HepG2 (cell line): ENCODE measurements at places on chromosomes 13 and 19. TPM values are rescaled to one million over a fixed set of nuclear protein-coding genes. Genes with fewer than 3 reads are reported as not detected.

The BEST2 gene
- total RNA-seq = not detected in 2 replicates

The DPF1 gene
- 1.7 and 3.2 TPM in 2 replicates for total RNA-seq

The AZU1 gene
- not detected in 2 replicates for total RNA-seq

The KDELR1 gene
- total RNA-seq = 70.8 and 134 TPM in 2 replicates

The ELSPBP1 gene
- not detected in 2 replicates for total RNA-seq

The ZAR1L gene
- total RNA-seq = 0.09 TPM in 1 of 2 replicates, not detected in the other

The FAM83E gene
- 0.60 TPM in 1 of 2 replicates, not detected in the other for total RNA-seq

The C19orf47 gene
- total RNA-seq = 6.8 and 8.1 TPM in 2 replicates

The COL5A3 gene
- total RNA-seq = 0.02 TPM in 1 of 2 replicates, not detected in the other

The ZNF492 gene
- not detected in 2 replicates for total RNA-seq

DNA sequence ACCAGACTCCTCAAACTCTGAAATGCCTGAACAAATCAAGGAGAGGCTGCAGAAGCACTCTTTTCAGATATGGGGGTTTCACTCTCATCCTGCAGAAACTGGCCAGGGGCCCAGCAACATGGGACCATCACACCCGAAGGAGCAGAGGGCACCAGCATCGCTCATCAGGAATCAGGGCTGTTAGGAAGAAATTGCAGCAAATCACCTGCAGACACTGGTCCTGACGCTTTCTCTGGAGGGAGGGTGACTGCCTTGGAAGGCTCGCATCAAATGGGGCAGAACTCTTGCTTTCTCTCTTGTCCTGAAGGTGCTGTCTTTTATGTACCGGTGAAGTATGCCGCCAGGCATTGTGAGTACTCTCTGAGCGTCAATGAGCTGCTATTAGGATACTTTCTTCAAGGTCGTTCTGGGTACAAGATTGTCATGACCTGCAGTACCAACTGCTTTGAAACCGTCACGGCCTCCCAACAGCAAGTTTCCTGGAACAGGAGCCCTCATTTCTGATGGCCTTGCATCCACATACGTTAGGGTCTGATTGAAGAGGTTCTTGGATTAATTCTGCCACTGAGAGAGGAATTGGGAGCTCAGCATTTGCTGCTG is 155.7 kb upstream of the SOX1 start:
- DNase-seq = no peak

GRCh38 chr13:101626925-101627555 is 174.6 kb downstream of the ITGBL1 start:
- DNase-seq = no peak

DNA sequence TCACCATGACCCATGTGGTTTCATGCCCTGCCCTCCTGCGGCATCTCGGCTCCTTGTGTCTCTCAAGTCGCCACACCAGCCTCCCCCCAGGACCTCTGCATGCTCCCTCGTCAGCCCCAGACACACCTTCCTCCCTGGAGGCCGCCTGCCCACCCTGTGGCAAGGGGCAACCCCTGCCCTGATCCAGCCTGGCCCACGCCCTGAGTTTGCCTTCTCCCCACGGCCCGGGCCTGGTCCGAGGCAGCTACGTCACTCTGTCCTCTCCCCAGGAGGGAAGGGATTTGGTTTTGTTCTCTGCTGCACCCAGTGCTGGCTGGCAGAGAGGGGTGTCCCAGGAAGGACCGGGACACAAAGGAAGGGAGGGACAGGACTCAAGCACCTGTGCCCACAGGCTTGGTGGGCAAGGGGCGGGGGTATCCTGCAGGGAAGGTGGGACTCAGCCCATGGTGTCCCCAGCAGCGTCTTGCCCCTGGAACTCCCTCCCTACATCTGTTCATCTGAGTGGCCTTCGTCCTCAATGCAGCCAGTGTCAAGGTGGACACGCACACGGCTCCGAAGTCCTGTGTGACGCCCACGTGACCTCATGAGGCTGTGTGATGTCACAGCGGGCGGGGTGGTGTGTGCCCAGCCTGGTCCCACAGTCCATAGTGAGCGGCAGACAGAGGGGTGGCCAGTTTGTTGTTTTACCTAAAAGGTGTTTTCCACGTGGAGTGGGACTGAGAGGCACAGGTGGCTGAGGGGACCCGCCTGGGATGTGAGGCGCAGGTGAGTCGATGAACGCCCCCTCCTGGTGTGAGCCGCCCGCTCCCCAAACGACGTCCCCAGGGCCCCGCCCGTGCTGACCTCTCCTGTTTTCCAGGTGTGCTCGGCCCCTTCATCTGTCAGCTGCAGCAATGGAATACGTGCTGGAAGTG is at the start of gene TEX29:
TEX29 (plus strand) TSS at position 645 of the 914 bp plus-strand sequence; CDS start at position 894, 249 bp downstream.
- DNase-seq = no peak

- DNase-seq = no peak
Measured at GRCh38 chr13:98875146-98875729, 102.6 kb downstream of the DOCK9 start.

- no peak for DNase-seq
Measured at GRCh38 chr13:75461314-75461713, 20.7 kb downstream of the TBC1D4 start.

DNA sequence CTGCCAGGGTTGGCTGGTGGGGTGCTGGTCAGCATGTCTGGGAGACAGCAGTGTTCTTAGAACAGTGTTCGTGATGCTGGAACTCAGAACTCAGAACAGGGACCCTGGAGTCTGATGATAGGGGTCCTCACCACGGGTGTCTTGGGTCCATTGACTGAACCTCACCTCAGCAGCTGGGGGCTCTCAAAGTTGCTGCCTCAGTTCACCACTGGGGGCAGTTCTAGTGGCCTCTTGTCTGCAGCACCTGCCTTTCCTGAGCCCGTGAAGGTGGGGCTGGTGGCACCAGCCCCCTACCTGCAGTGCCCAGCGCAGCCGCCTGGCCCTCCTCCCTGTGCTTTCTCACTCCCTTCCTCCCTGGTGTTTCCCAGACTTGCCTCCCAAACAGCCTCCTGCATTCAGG is 28.5 kb downstream of the SAFB start:
- DNase-seq = no peak

- no peak for DNase-seq
Measured at GRCh38 chr13:110856942-110857835, 57.7 kb downstream of the ANKRD10 start.

GRCh38 chr19:41910240-41910991 is 17.8 kb downstream of the ERFL start:
- DNase-seq = no peak

DNA sequence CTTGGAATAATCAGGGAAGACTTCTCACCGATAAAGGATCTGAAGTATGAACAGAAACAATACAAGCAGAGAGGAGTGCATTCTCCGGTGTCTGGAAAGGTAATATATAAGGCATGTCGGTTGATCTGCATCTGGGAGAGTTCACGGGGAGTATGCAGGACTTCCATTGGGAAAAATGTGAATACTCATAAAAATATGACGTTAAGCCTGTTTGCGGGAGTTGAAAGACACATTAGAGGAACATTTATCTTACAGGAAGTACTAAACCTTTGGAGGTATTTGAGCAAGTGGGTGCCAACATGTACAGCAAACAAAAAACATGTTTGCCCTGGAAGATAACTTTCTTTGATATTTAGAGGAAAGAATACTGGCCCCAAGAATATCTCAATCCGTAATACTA is 286.8 kb downstream of the SLITRK6 start:
- peak; percentile 11 for DNase-seq

GRCh38 chr13:23469951-23470421 is 36.5 kb upstream of the SACS start:
- DNase-seq = no peak

- no peak for DNase-seq
Measured at GRCh38 chr19:27971071-27971470, 1241.9 kb downstream of the UQCRFS1 start.

DNA sequence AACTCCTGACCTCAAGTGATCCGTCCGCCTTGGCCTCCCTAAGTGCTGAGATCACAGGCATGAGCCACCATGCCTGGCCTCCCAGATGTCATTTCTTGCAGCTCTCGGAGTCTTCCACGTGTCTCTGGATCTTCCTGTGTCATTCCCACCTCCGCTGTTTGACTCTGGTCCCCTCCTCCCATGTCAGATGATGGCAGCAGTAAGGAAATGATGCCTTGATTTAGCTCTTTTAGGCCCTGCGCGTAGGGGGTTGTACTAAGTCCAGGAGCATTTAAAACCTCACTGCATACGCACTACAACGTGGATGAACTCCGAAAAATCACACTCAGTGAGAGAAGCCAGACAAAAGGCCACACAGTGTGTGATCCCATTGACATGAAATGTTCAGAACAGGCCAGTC is 113.1 kb downstream of the GNG7 start:
- DNase-seq = no peak

- no peak for DNase-seq
Measured at GRCh38 chr13:109998684-109999533, 212.5 kb upstream of the IRS2 start.

GRCh38 chr13:29923554-29924481 is 73.4 kb upstream of the UBL3 start:
- DNase-seq = peak; percentile 99

DNA sequence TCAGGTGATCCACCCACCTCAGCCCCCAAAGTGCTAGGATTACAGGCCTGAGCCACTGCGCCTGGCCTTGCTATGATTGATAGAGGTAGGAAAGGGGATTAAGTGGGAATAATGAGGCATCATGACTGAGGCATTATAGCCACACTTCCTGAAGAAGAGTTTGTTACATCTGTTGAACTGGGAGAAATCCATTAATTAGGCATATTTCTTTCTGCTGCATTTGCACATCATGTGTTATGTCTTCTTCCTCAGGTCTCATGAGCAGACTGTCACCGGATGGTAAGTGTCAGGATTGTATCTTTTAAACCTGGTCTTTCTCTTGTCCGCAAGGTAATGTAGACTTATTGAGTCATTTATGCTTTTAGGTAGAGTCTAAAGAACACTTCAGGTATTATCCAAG is 12.2 kb downstream of the EDDM13 start:
- DNase-seq = no peak

GRCh38 chr19:15254547-15254946 is 22.3 kb upstream of the EPHX3 start:
- no peak for DNase-seq

GRCh38 chr19:18861235-18861634 is 29.5 kb downstream of the UPF1 start:
- no peak for DNase-seq

DNA sequence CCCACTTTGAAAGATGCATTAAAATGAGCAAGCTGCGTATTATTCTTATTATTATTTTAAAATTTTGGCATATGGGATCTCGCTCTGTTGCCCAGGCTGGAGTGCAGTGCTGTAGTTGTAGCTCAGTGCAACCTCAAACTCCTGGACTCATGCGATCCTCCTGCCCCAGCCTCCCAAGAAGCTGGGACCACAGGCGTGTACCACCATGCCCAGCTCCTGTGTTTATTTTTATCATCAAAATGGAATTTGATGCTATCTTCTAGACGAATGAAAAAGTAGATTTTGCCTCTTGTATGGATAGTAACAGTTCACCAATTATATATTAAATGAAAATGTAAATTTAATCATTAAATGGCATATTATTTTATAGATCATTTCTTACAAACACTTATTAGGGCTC is 43.6 kb downstream of the COL4A1 start:
- DNase-seq = no peak

GRCh38 chr19:619286-620002 is 13.9 kb downstream of the POLRMT start:
- DNase-seq = no peak

DNA sequence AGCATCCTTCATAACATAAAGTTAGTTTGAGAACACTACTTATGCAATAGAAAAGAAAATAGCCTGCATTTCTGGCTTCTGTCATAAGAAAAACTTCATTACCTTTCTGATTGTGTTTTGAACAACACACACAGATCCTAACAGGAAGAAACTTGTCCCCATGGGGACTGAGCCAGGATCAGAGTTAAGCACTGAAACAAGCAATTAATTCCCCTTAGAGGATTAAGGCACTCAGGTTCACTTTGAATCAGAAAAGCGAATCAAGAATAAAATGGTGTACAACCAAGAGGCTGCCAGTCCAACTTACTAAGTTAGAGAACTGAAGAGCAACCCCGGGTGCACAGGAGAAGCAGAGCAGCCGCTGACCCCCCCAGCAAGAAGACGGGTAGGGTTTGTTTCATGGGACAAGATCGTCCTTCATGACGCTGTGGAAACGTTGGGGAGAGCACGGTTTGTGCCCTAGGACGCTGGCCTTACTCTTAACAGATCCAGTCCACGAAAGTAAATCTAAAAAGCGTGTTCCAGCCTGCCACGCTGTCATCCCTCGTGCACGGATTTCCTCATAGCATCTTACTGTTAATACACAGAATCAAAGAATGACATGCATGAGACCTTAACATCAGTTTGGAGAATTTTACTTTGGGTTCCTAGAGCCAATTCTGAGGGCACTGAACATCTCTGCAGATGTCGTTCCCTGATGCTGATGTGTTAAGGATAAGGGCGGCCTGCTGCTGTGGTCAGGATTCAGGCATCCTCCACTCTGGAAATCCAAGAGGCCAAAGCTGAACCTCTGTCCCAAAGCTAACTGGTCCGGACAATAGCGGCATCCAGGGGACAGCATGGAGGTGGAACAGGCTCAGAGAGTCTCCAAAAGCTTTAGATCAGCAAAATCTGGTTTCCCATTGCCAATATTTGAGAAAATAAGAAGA is 46.4 kb downstream of the GGACT start:
- DNase-seq = no peak

- no peak for DNase-seq
Measured at GRCh38 chr13:76336889-76337844, 549.0 kb downstream of the KCTD12 start.

GRCh38 chr19:12777217-12778016 is 2.1 kb upstream of the HOOK2 start:
- peak; percentile 50 for DNase-seq

DNA sequence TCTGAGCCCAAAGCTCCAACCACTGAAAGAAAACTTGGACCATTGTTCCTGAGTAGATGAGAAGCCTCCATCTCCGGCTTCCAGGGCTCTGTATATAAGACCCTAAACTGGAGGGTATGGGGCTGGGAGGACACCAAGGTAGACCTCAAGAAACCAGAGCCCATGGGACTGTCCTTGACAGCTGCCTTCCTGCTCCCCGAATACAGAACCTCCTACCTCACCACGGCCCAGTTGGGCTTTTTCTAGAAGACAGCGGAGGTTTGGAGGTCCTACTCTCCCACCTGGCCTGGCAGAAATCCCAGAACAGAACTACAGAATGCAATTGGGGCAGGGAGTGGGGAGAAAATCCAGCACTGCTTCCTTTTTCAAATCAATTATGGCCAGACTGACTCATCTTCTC is 177.3 kb upstream of the ZNF507 start:
- DNase-seq = no peak

- no peak for DNase-seq
Measured at GRCh38 chr13:37476874-37477273, 121.7 kb downstream of the POSTN start.

DNA sequence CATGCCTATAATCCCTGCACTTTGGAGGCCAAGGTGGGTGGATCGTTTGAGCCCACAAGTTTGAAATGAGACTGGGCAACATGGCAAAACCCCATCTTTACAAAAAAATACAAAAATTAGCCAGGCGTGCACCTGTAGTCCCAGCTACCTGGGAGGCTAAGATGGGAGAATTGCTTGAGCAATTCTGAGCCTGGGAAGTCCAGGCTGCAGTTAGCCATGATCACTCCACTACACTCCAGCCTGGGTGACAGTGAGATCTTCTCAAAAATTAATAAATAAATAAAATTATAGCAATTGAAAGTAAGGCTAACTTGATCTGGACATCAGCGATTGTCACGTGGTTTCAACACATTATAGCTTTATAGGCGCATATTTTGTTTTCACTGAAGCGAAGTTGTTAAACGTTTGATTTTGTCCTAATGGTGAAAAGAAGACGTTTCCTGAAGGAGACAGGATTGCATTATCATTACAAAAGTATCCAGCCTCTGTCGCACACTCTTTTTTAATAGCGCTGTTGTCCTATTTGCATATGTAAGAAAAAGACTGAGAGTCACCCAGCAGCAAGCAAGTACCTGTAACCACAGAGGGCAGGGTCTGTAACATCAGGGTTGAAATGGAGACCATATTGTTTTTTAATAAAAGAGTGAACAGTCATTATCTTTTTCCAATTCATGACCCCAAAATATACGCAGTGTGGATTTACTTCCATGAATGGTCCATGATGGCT is 335.7 kb downstream of the DCT start:
- no peak for DNase-seq
